NCI-H1092 treated with DMSO at 0.1 percent for 48 hours (cell line): ENCODE measurements at places on chromosomes 4 and X.

- DNase-seq = no peak
These were observed 102.5 kb upstream of the MYOZ2 start for GRCh38 chr4:119032921-119033685.

GRCh38 chr4:143700416-143701352 lies at the start of gene FREM3:
FREM3 (minus strand) TSS chr4:143700675; CDS start chr4:143700675, 0 bp downstream.
- no peak for DNase-seq

DNA sequence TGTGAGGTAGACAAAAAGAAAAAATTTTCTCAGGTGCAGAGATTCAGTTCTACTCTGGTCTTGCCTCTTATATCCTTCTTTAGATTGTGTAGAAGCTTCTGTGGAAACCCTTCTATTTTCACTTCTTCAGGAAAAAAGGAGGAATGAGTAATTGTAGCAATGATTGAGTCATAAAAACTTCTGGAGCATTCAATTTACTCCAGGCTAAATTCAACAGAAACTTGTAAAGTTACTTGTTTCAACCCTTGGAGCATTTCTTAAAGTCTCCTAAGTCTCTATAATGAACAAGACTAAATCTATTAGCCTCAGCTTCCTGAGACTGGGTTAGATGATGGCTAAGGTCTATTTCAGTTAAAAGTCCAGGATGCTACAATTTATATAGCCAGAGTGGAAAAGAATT lies 29.9 kb downstream of the BOD1L1 start:
- no peak for DNase-seq

DNA sequence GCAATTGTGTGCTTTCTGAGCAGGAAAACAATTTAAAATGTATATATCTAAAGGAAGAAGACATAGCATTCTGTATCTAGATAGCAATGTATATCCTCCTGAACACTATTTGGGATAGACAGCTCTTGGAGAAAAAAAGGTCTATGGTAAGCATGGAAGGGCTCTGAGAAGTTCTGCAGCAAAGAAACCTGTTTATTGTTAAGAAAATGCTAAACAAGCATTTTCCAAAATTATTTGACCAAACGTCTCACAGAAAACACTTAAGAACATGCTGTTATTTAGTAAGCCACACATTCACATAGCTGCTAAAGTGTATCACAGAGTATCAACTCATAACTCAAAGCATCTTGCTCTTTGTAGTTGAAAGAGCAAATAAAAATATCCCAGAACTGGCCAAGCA lies 67.9 kb downstream of the SH3RF1 start:
- no peak for DNase-seq

DNA sequence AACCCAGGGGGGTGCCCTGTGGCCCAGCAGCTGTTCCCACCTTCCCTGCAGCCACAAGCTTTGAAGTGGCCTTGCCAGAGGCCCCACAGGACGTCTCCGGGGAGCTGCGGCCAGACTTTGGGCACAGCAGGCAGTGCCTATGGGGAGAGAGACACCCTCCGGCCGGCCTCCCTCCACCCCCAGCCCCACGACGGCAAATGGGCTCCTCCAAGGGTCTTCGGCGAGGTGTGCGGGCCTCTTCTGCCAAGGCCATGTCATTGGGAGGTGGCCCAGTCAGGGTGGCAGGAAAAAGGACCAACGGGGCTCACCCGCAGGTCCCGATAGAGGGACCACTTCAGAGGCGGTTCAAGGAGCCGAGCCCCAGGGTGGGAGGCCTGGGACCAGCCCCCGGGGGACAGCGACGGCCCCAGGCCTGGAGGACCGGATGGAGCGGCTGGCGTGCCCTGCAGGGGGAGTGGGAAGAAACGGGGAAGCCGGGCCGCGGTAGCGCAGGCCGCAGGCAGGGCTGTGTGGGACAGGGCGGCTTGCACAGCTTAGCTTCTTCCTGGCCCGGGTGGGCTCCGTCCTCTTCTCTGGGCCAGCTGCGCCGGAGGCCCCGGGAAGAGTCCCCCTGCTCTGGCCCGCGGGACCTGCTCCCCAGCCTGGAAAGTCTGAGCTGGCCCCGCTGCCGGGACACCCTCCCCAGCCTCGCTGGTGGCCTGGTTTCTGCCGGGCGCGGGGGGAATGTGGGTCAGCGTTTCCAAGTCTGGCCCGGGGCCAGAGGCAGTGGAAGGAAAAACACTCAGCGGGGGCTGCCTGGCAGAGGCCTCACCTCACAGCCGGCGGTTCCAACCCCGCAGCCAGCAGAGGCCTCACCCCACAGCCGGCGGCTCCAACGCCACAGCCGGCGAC lies 21.9 kb upstream of the SPON2 start:
- DNase-seq = peak; percentile 16

DNA sequence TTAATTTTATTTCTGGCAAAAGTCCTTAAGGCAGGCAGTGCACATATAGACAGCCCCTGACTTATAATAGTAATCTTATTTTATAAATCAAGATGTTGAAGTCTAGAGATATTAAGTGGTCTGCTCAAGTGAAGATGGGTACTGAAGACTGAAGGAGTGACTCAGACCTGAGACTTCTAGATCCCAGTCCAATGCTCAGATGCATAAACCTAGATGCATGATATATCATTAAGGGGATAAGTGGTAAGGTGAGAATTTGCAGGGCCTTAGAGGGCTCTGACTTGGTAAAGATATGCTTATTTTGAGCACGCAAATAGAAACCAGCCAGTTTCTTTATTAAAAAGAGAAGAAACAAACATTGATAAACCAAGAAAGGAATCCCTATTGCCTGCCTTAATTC lies 42.9 kb downstream of the SLC9A7 start:
- DNase-seq = no peak

- DNase-seq = no peak
These were observed 124.0 kb downstream of the PRKX start for GRCh38 chrX:3589474-3589873.

GRCh38 chrX:47751670-47752069 lies 85.0 kb upstream of the ZNF81 start:
- DNase-seq = no peak

GRCh38 chr4:108885211-108885610 lies 122.4 kb upstream of the ETNPPL start:
- no peak for DNase-seq

DNA sequence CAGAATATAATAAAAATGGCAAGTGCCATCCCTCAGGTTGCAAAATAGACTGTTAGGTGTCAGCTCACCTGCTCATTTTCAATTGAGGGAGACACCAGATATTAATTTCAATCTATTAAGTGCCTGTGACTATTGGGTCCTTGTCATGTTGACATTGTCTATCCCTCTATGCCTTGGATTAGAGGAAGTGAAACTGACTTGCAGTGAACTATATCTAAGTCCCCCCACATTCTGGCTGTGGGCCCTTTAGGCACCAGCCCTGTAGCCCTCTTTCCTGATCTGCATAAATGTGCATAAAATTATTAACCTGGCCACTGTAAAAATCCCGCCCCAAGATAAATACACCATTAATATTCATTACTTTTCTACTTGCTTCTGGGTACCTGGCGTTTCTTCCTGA lies 293.0 kb upstream of the CLNK start:
- DNase-seq = no peak
